Kidney capillary endothelial cell (primary cell): ENCODE measurements at places on chromosomes 2 and 18.

DNA sequence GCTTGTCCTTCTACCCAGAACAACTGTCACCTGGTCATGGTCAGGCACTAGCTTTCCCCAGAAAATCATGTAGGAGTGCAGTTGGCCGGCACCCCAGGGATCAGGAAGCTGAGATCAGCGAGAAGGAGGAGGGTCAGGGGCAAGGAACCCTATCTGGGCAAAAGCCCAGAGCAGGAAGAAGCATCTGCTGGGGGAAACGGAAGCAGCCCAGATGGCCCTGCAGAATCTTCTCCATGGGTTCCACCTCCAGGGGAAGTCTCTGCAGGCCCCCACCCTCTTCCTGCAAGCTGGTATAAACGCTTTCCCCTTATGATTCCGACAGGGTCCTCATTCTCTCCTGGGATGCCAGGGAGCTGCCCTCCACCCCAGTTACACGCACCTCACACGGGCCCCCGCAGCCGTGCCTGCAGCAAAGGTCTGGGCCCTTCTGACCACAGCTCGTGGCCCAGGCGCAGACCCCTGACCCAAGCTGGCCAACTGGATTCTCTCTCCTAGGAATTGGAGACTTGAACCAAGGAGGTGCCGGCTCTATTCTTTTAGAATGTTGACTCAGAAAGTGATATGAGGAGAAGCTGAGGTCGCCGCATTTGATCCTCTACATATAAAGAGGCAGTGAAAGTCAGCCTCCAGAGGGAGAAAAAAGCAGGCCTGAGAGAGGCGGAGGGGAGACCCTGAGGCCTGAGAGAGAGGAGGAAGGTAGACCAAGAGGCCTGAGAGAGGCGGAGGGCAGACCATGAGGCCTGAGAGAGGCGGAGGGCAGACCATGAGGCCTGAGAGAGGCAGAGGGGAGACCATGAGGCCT lies 71.0 kb downstream of the STPG4 start:
- peak; percentile 51 for DNase-seq

- DNase-seq: no peak
Measured at GRCh38 chr2:29796446-29796845, 124.9 kb downstream of the ALK start.

DNA sequence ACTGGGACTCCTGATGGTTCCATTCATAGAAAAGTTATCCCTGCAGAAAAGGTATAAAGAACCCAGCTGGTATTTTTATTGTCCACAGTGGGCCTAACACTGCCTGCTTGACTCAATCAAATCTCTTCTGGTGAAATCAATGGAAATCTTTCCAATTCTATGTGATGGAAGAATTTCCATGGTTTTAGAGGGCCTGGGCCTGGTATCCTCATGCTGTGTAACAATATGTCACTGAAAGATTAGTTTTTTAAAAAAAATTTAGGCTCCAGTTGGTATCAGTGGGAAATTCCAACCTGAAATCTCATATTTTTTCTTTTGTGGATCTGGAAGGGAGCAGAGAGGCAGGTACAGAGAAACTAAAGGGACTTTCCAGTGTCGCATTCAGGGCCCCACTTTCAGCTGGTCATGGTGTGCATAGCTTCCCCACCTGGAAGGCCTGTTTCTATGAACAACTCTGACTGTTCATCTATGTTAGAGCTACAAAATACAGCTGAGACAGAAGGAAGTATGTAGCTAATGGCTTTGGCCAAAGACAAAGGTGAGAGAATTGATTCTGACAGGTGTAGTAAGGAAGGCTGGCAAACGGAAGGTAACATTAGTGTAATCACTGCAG lies 20.9 kb downstream of the NEB start:
- no peak for DNase-seq

- no peak for DNase-seq
Measured at GRCh38 chr2:37720533-37721200, 49.2 kb upstream of the CDC42EP3 start.

GRCh38 chr2:38224181-38224580 lies 148.2 kb upstream of the CYP1B1 start:
- no peak for DNase-seq

- no peak for DNase-seq
Measured at GRCh38 chr2:240402566-240403272, 32.7 kb upstream of the GPC1 start.

- DNase-seq: no peak
Measured at GRCh38 chr18:58943896-58944295, 79.2 kb downstream of the ZNF532 start.

- no peak for DNase-seq
Measured at GRCh38 chr18:76838182-76838581, 15.8 kb downstream of the ZNF236 start.

- DNase-seq: no peak
Measured at GRCh38 chr2:48287976-48288375, 242.0 kb upstream of the STON1 start.

DNA sequence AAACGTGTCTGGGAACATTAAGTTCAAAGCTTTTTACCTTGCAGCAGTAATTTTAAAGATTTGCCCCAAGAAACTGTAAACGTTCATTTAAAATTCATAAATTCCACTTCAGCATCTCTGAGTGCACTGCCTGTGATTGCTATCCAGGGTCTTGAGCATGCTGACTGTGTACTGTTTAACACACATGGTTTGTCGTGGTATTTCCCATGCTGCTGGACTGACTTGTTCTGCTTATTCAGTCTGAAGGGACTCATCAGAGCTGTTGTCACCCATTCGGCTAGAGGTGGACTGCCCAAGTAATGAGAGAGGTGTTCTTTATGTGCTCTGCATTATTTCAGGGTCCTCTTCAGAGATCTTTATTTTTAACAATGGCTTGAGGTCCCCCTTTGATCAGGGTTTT lies 53.1 kb downstream of the RHBDD1 start:
- no peak for DNase-seq

DNA sequence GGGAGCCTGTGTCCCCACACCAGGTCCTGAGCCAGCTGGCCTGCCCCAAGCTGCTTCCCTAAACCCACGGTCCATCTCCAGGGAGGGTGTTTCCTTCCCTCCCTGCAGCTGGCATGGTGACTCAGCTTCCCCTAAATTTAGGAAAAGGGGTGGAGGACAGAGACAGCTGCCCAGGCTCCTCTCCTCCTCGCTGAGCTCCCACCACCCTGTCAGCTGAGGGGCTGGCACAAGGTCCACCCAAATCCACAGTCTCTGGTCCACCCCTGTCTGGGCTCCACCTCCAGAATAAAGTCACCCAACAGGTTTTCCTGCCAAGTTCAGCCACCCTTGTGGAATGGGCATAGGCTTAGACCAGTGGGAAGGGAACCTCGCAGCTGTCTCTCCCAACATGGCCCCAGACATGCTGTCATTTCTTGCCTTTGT lies 156.5 kb downstream of the TNS1 start:
- DNase-seq: no peak
